ENCODE measurements at places on chromosomes 4 and X.

GRCh38 chr4:26074712-26075430 lies 160.9 kb downstream of the SMIM20 start:
- no peak for DNase-seq

DNA sequence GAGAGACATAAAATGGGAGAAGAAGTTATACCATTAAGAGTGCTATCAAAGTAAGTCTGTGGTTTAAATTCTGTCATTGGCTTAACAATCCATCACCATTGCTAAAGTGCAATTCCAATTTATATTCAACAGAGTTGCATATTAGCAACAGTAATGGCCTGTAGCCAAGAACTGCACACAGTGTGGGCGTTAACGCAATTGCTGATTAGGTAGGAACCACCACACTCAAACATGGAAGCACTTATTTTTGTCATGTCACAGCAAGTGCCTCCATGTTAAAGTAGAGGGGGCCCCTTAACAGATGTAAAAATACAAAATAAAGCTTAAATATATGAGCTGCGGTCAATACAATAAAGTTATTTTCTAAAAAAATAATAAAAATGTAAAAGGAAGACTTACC lies 10.8 kb downstream of the LARP7 start:
- DNase-seq, result no peak

GRCh38 chrX:44022964-44023363 lies 49.8 kb upstream of the NDP start:
- DNase-seq, result no peak

DNA sequence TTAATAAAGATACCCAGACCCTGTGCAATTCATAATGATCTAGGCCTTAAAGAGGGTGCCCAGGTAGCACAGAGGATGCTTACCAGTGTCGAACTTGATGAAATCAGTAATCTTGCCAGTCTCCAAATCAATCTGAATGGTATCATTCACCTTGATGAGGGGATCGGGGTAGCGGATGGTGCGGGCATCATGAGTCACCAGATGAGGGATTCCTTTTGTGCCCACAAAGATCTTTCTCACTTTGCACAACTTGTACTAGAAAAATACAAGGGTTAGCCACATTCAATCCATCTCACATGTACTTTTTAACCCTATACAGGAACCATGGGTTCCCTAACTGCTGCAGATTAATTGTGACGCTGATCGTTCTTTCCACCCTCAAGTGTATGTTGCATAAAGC lies 3.3 kb downstream of the RPS4X start:
- DNase-seq, result no peak

DNA sequence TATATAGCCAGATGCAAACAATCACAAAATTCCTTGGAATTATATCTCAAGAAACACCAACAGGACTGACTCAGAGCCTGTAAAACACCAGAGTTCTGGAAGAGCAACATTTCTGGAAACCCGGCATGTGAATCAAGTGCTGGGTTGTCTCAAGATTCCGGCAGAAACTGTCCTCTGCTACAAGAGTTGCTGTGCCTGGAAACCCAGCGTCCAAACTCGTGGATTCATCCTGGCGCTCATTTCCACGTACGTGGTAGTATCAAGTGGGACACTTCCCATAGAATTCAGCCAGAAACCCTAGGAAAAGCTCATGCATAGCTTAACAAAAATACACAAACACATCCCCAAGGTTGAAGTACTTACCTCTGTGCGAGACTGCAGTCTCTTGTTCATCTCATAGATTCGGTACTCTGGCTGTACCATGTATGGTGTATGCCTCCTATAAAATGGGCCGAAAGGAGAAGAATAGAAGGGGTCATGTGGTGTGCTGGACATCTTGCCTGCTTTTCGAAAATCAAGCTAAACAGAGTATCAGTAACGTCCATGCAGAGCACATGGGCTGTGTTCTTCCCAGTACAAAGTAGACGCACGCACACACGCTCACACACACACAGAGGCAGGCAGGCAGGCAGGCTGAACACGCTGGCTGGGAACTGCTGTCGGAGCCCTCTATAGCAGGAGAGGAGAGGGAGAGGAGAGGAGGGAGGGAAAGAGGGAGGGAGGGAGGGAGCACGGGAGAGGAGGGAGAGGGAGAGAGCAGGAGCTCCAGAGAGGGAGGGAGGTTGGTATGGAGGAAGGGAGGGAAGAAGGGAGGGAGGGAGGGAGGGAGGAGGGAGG lies at the start of gene LDB2:
LDB2 (minus strand) TSS at position 655 of the 837 bp plus-strand sequence.
- DNase-seq, result no peak

Data from HuH-7.5 (cell line).